Right hindlimb (tissue), 1 donor: ENCODE measurements at places on chromosomes 6 and 20.
A peak's percentile ranks its signal among the peaks of the same experiment; 100 is the strongest.

DNA sequence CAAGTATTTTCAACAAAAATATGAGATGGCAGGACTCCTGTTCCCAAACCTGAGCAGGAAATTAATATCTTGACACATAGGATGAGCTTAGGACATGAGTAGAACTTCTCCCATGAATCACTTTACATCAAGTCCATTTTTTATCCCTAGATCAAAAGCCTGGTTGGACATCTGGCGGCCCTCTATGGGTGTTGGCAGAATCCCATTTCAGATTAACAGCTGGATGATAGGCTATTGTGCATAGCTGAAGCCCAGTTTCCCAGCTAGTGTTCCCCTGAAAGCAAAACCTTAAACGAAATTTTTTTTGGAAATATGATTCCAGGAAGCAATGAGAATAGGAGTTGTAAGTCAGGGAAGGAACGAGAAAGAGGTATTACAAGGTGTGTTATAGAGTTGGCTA is 449.4 kb upstream of the CHD6 start:
- DNase-seq = peak; percentile 25

- no peak for DNase-seq
These were observed 120.2 kb upstream of the RAB32 start for GRCh38 chr6:146423452-146423851.

- DNase-seq = no peak
These were observed 290.5 kb upstream of the EYS start for GRCh38 chr6:65997539-65997938.

- no peak for DNase-seq
These were observed 34.9 kb upstream of the REV3L start for GRCh38 chr6:111517965-111518364.

DNA sequence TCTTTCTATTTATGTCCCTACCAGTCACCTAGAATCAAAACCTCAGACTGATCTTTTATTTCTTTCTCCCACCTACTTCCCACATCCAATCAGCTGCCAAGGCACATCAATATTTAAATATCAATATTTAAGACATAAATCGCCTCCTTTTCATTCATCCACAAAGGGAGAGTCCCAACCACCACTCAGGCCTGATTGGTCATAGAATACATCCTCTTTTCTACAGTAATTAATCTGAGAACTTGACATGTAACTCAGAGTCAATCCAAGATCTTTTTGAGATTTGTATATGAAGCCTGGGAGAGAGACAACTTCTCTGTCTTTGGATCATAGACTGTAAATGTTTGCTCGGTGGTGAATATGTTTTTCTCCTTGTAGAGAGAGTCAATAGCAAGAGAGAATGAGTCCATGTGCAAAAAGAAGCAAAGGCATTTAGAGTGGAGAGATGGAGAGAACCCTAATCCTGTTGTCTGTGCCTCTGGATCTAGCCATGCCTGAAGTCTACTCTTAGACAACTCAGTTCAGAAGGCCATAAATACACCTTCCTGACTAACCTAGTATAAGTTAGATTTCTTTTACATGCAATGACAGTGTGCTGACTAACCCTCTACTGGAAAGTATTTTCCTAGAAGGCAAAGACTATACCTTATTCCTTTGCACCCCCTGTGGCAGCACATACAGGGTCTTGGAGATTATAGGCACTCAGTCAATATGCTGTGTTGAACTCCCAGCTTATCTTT is 12.1 kb upstream of the NEDD9 start:
- DNase-seq = no peak

- peak; percentile 71 for DNase-seq
These were observed 37.3 kb upstream of the BTN3A2 start for GRCh38 chr6:26327450-26328264.

GRCh38 chr20:24493661-24494459 is 24.4 kb downstream of the SYNDIG1 start:
- DNase-seq = no peak

DNA sequence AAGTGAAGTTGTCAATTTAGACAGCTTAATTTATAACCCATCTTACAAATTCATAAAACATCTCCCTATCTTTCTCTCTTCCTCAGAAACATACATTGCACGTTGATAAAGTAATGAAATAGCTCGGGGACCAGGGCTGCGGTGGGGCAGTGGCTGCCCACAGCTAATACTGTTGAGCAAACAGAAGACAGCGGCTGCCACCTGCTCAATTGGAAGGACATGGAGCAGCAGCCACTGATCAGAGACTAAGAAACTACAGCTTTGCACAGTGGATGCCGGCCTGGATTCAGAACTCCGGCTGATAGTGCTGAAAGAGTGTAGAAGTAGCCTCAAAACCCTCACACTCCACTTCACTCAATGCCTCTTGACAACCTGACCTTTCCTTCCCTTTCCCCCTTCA is 157.9 kb upstream of the PDE10A start:
- no peak for DNase-seq

DNA sequence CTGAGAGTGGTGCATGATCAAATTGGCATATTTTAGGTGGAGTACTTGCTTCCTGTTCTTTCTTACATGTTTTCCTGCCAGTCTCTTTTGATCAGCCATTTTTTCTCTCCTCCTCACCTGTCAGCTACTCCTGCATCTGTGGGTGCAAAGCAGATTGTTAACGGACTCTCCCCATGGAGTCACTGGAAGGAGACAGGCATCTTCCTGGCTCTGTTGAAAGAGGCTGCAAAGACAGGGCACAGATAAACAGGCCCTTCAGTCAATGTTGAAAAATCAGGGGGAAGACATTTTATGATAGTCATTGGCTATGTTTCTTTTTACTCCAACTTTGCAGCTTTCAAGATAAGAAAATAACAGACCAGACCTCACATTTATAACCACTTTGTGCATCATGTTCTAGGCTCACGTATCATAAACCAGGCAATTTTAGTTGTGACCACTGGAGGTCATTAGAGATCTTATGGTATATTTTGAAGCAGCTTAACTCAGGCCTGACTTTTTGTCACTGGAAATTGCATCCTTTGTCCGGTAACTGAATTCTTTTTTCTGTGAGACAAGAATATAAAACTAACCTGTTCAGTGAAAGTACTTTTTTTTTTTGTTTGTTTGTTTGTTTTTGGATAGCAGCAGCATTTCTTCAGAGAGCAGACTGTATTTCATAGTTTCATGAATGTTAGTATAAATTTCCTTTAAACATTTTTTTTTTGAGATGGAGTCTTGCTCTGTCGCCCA is 20.1 kb downstream of the ECT2L start:
- DNase-seq = no peak

DNA sequence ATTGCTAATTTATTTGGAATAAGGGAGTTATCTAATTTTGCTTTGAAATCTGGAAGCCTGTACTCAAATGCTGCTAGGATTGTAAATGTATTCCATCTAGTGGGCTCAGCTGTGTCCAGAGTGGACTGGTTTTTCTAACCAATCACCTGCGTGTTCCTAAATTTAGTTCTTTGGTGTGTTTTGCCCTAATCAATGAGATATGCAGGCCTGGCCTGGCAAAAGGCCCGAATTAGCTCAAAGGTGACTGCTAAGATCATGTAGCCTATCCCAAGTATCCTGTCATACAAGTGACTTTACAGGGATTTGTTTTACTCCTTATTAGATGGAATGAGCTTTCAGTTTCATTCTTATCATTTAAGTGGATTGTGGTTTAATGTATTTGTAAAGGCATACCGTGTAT is 51.3 kb upstream of the ARMC2 start:
- no peak for DNase-seq

DNA sequence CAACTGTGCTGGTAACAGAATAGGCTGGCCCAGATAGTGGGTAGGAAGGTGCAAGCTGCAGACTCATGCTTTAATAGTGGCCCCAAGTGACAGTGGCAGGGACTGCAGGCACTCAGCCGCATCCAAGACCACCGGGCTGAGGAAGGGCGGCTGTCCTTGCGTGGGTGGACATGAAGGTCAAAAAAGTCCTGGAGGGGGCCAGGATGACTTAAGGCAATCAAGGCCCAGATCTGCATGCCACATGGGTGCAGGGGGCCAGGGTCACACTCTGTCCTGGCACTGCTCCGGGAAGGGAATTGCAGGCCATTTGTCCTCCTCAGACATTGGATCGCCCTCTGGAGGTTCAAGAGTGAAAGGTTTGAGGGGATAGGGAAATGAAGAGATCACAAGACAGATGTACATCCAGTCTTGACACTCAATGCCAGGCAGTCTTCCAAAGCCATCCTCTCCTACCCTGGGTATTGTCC is 10.4 kb upstream of the VNN2 start:
- no peak for DNase-seq

DNA sequence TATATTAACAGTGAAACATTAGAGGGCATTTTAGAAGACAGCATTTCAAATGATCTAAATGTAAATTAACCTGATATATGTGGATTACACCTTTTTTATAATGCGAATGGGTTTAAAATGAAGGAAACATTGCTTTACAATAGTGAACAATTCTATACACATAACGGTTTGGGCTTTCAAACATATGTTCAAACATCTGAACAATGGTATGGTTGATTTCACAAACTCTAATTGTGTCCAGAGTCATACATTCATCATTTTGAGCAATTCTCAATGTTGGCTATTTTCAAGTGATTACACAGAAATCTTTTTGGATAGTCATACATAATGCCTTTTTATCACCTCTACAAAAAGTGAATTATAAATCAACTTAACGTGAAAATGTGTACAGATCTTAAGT is 578.1 kb downstream of the PHF3 start:
- no peak for DNase-seq

DNA sequence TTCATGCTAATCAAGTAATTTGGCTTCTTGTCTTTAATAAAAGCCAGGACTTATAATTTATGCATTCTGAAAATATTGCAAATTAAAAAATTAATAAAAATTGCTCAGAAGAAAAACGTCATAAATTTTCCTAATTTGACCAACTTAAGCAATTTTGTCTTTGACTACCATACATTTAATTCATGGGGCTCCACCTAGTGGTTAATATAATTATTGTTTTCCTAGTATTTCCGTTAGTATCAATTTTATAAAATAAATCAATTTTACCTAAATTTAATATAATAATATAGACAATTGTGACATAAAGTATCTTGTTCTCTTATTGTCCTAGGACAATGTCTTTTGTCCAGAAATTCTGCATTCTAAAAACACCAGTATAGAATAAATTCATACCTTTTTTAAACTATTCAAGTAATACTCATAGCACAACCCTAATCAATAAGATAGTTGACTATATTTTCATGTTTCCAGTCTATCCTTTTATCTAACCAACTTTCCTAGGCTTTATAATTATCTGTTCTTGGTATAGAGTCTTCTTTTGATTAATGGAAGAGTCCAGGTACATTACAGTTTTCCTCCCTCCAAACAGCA is 319.9 kb downstream of the TRDN start:
- no peak for DNase-seq

DNA sequence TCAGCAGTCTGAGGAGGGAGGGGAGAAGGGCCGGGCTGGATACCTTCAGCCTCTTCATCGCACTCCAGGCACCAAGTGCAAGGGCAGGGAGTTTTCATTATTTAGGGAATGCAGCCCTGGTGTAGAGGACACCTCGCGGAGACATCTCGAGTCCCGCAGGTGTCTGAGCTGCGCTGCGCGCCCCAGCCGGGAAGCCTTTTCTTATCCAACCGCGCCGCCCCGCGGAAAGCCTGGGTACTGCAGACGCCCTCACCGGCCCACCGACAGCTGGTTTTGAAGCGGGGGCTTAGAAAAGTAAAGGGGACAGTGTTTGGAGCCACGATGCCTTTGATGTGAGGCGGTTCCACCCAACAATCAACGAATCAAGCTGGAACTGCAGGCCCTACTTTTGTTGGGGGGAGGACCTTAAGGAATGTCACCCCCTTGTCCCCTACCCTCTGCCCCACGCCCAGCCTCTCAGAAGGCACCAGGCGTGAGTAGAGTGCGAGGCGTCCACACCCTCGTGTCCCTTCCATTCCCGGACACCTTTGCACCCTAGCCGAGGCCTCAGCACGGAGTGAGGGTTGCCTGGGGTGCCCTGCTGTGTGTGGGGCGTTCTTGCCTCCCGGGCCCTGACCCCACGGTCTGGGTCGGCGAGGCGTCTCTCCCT is 8.6 kb downstream of the NKX2-2 start:
- no peak for DNase-seq

GRCh38 chr20:38126932-38127621 is 38.0 kb downstream of the TGM2 start:
- peak; percentile 41 for DNase-seq

- no peak for DNase-seq
These were observed 823 bp downstream of the NHLRC1 start for GRCh38 chr6:18121580-18122127.

GRCh38 chr6:106702046-106702445 is 72.7 kb downstream of the QRSL1 start:
- no peak for DNase-seq

GRCh38 chr20:62734881-62735280 is 26.2 kb downstream of the NTSR1 start:
- DNase-seq = no peak

DNA sequence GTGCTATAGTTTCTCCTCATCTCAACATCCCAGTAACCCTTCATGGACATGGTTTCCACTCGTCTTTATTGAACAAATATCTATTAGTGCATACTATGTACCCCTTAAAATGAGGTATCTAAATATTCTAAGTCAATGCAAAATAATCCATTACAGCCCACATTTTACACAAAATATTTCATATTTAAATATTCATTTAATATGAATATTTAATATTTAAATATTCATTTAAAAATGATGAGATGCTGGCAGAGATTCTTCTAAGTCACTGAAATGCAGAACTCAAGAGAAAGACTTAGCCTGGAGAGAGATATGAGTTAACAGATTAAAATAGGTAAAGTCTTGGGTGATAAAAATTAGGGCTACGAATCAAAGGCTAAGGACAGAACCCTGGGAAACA is 17.9 kb downstream of the EPB41L2 start:
- DNase-seq = no peak

GRCh38 chr20:34260208-34260942 is 19.2 kb downstream of the ASIP start:
- DNase-seq = no peak

GRCh38 chr6:132968419-132968950 is 154.1 kb downstream of the RPS12 start:
- no peak for DNase-seq

DNA sequence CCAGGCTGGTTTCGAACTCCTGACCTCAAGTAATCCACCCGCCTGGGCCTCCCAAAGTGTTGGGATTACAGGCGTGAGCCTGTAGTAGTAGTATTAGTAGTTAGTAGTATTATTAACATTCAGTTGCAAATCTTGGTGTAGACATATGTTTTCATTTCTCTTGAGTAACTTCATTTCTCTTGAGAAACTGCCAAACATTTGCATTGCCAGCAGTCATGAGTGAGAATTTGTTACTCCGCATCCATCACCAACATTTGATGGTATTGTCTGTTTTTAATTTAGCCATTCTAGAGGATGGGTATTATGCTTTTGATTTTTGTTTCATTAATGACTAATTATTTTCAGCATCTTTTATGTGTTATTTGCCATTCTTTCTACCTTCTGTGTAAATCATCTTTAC is 1.5 kb upstream of the ERVFRD-1 start:
- DNase-seq = no peak

- DNase-seq = no peak
These were observed 140.9 kb downstream of the DLL1 start for GRCh38 chr6:170149681-170150589.

- DNase-seq = no peak
These were observed 93.4 kb upstream of the NHSL1 start for GRCh38 chr6:138592749-138593123.
